ENCODE measurements at places on chromosomes 3 and 15.
A peak's percentile ranks its signal among the peaks of the same experiment; 100 is the strongest.

GRCh38 chr15:48040166-48040817 lies 80.5 kb upstream of the SLC24A5 start:
- no peak for DNase-seq

GRCh38 chr3:24201301-24201700 lies 256.2 kb downstream of the NR1D2 start:
- no peak for DNase-seq

- no peak for DNase-seq
Measured at GRCh38 chr15:52021892-52022540, 3.0 kb downstream of the MAPK6 start.

DNA sequence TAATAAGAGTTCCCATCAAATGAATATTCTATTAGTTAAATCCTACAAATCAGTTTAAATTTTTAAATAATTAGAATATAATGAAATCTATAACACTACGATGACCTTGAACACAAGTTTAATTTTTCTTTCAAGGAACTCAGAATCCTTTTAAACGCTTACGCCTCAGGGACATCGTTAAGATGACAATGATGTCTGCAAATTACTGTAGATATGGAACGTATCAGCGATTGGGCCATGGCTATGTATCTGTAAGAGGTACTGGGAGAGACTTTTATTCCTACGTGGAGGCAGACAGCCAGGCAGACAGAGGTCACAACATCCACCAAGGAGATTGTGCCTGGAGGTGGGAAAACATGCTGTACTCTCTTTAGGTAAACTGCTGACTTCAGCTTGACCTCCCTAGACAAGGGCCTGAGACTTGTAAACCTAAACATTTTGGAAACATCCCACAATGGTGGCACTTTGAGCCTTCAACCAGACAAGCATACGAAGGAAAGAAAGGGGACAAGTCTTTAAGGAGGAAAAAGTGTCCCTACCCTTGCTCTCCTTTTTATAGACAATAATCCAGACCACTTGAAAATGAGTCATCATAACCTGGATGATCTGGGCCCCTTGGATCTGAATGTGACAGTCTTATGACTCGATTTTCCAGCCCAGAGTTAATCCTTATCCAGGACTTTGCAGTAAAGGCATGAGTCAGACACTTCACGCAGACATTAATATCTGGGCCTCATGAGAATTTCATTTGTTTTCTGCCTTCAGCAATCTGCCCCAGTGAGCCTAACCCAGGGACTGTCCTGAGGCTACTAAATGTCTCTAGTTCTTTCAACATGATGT lies 6.8 kb upstream of the LDHAL6B start:
- peak; percentile 51 for DNase-seq

DNA sequence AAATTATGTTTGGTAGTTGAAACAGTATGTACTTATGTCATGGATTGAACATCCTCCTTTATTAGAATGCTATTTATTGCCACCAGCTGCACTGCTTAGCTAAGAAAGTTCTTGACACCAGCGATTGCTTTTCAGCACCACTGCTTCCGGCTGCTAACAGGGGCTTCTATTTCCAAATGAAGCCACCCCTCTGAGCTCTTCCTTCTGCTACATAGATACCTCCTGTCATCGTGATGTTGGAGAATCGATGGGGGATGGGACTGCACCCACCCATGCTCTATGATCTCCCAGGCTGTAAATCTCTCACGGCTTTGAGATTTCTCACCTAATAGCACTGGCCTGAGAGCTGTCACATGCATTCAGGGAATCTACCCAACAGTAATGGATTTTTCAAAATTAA lies 259.2 kb downstream of the MEIS2 start:
- DNase-seq = no peak

GRCh38 chr3:197298945-197299854 lies 788 bp upstream of the DLG1 start:
- no peak for DNase-seq

DNA sequence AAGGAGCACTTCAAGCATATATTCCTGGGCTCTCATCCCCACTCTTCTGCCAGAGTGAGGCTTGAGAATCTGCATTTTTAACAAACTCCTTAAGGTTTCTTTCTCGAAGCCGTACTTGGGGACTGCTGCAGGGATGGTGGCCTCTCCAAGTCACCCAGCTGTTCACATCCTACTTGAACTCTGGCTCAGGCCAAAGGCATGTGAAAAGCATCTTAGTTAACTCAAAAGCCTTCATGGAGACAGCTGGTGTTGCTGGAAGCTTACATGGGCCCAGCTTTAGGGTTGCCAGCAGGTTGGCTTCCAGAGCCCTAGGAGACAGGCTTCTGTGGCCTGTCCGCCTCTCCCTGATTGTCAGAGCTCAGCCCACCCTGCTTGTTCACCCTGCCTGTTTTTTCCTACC lies 139.2 kb downstream of the THSD4 start:
- DNase-seq = no peak

GRCh38 chr3:98598492-98598891 lies 5.1 kb upstream of the CPOX start:
- no peak for DNase-seq

DNA sequence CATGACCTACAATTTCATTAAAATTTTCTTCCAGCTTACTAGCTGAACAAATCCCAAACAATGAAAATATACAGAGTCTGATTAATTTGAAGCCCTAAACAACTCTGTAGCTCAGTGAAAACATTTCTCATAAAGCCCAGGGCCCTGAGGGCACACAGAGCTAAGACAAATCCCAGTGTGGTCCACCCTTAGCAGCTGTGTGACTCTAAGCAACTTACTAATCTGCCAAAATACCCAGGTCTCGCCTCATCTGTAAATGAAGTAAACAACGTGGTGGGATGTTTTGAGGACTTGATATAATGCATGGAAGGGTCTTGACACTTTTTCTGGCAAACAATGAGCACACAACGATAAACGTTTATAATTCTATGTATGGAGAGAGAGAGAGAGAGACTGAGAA lies 158.4 kb downstream of the FHIT start:
- no peak for DNase-seq

DNA sequence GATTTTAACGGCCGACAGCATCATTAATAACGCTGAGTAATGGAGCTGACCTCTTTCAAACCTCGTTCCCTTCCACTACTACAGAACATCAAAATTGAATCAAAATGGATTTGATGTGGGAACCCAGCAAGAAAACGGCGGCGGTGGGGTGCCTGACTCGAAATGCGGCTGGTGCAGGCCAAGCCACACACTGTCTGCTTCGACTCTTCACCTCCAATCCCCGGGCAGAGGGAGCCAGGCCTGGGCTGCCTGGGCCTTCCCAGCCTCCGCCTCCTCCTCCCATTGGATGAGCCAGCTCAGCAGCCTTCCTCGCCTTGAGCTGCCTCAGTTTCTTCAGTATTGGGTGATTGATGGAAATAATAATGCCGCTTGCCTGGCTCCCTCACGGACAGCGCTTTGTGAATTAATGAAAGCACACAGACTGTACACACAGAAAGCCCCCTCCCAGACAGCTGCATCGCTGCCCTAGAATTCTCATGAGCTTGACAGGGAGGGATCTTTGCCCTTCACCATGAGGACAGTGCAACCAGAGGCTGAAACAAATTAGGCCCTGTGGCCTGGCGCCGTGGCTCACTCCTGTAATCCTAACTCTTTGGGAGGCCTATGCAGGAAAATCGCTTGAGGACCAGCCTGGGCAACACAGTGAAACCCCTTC lies 11.4 kb upstream of the MEGF11 start:
- DNase-seq = no peak

DNA sequence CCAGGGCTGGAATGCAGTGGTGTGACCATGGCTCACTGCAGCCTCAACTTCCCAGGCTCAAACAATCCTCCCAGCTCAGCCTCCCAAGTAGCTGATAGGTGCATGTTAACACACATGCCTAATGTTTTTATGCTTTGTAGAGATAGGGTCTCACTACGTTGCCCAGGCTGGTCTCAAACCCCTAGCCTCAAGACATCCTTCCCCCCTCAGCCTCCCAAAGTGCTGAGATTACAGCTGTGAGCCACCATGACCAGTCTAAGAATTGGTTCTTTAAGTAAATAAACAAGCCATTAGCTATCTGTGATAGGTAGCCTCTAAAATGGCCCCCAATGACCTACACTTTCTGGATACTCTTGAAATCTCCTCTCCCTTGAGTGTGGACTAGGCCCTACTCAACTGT lies 3.7 kb downstream of the TRIM59 start:
- no peak for DNase-seq

GRCh38 chr15:61827131-61827530 lies 233.1 kb downstream of the VPS13C start:
- DNase-seq = no peak

DNA sequence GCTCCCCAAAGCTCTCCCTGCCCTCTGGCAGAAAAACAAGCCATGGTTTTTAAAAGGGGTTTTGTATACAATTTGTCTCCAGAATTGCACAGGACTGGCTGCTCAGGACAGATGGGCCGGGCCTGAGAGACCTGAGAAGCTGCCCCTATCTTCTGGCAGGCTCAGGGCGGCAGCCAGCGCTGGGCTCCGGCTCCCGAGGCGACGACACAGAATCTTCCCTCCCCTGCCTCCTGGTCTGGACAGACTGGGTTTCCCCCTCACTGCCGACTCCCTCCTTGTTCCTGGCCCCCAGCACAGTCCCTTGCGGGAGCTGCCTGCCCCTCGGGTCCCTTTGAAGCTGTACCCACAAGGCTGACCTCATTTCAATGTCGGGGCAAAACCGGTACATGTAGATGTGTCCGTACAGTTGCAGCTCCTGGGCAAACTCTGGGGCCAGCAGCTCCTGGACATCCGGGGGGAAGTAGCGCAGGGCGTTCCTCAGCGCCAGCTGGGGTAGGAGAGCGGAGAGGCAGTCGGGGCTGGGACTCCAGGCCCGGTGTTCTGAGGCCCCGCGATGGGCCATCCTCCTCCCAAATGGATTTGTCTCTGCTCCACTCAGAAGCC lies 7.2 kb downstream of the UROC1 start:
- DNase-seq = no peak

- DNase-seq = no peak
Measured at GRCh38 chr15:83449250-83449671, 2.1 kb downstream of the SH3GL3 start.

- DNase-seq = no peak
Measured at GRCh38 chr15:52031556-52031955, 12.5 kb downstream of the MAPK6 start.

GRCh38 chr15:50059883-50060282 lies 59.1 kb downstream of the ATP8B4 start:
- DNase-seq = no peak

DNA sequence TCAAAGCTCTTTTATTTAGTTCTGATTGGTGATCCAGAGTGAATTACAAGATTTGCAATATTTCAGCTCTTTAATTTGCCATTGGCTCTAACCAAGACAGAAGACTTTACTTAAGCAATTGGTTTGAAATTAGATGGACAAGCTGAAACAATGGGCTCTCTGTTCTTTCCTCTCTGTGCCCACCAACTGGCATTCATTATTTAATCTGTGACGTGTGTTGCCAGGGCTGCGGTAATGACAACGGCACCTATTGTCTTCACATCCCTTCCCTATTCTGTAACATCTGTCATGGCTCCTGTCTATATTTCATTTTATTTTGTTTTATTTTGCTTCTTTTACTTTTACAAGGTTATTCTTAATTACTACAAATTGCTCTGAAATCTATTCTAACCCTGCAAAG lies 33.9 kb downstream of the PLD1 start:
- DNase-seq = no peak

GRCh38 chr3:138328341-138328740 lies 1.3 kb downstream of the NME9 start:
- no peak for DNase-seq

GRCh38 chr3:182683453-182683852 lies 109.9 kb upstream of the ATP11B start:
- peak; percentile 15 for DNase-seq
